ENCODE measurements at places on chromosomes 11 and 22.

- no peak for DNase-seq
Observed at GRCh38 chr11:14055936-14056335, 93.4 kb downstream of the SPON1 start.

DNA sequence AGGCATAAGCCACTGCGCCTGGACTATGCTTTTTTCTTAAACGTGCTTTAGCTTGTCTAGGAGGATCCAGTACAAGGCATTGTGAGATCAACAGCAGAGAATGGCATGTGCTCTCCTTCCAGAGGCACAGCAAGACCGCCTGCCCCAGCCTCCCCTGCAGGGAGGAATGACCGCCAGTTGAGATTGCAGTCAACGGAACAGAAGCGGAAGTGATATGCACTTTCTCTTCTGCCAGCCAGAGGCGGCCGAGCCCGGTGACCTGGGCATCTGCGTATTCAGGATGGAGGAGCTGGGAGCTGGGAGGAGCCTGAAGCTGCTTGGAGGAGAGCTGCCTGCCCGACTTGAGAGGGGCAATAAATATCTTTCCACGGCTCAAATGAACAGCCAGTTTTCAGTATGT lies 243.0 kb downstream of the CTTN start:
- DNase-seq: no peak

GRCh38 chr11:122112470-122113365 lies 3.3 kb downstream of the BLID start:
- no peak for DNase-seq

DNA sequence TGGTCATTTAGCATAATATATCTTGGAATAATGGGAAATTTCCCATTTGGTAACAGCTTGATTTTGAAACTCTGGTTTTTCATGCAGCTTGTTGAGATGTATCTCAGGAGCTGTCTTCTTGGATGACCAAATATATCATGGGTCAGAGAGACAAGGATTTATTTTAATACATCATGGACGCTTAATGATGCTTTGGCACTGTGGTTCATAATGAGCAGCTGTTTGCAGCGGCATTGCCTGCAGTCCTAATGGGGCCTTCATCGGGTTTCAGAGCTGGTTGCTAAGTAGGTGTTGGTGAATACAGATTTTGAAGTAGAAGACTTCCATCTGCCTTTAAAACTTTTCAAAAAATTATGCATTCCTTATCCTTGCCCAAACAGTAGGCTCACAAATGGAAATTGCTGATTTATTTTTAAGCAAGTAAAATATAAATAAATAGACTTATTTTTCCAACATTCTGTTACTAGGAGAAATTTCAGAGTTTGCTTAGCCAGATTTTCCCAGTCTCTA lies 389.5 kb upstream of the FAT3 start:
- DNase-seq: no peak

DNA sequence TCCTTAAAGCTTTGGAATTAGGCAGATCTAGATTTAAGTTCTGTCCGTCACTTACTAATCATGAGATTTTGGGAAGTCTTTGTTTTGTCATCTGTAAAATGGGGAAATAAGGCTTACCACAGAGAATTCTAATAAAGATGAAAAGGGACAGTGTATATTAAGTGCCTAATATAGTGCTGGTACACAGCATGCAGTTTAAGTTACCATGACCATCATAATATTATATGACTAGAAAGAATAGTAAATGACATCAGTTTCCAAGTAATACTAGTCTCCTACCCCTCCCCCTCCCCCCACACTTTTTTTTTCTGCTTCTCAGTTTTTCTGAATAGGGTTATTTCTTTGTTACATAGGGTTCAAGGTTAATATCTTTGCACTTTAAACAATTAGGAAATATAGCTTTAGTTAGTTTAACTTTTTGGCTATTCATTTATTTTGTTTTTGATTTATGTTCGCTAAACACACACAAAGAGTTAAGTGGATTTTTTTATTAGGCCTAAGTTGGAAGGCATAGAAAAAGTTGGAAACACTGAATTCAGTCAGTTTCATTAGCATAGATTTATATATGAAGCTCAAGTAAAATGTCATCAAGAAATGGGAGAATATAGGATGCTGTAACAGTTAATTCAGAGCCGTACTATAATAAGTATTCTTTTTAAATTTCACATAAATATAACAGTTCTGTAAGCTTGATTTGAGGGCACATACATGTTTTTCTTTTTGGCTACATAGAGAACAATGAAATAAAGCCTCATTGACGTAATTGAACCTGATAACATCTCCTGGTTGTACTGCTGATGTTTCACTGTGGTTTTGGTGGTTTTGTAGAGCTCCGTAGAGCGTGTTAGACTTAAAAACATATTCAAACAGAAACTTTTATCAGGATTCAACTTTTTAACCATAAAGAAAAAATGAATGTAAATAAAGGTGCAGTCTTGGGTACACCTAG lies 121.2 kb downstream of the PDE3B start:
- DNase-seq: peak; percentile 16

GRCh38 chr11:2891326-2892214 lies 6.0 kb upstream of the CDKN1C start:
- DNase-seq: no peak

DNA sequence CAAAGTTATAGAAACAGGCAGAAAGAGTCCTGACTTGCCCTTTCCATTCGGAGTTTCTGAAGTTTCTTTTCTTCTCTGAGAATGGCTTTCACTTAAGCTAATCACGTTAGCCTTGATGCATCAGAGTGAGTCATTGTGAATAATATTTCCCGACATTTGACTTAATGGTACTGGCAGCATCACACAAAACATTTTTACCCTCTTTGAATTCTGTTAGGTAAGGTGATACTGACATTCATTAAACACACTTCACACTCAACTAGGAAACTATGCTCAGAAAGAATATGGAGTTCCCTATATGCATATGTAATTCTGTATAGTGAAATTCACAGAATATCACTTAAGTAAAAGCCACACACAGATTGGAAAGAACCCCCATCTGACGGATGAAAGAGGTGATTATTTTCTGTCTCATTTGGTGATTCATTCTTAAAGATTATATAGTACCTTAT lies 120.8 kb upstream of the ARHGAP20 start:
- DNase-seq: no peak

DNA sequence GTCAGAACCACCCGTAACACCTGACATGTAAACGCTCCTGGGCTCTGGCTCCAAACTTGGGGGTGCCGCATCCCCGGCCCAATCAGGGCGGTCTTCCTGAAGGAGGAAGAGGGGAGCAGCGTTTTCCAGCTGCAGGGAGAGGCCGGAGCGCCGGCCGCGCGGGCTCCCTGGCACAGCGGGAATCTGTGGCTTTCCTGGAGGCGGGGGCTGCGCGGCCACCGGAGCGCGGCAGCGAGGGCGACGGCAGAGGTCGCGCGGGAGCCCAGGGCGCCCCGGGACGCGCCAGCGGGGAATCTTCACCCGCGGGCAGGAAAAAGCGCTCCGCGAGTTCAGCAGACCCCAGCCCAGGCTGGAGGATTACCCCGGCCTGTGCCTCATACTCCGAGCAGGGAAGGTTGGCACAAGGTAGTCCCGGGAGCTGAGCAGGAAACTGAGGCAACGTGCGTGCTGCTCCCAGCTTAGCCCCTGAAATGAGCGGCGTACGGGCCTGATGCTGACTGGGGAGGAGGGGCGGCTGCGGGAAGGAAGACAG lies 600 bp upstream of the ESAM start:
- DNase-seq: no peak

DNA sequence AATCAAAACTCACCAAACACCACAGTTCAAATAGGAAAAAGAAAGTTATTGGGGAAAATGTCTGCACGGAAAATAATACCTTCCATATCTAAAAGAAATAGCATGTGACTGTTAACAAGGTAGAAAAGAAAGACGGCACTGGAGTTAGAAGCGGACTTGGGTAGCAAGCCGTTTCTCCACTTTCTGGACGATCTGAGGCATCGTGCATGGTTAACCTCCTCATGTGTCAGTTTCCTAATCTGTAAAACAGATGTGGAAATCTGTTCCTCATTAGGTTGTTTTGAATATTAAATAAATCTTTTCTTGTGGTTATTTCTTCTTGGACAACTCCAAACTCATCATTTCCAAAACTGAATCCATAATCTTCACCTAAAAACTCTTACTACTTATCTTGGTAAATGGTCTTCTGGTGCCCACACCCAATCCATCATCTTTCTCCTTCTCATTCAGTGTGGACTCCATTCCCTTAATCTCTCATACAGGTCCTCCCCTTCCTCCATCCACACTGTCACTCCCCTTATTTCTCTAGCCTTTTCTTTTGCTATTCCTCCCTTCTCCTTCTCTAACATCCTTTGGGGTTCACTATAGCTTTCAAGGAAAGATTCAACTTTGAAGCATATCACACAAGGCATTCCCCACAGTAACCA lies 53.5 kb downstream of the VSIG10L2 start:
- DNase-seq: no peak

- DNase-seq: no peak
Observed at GRCh38 chr11:96567667-96568066, 177.9 kb downstream of the JRKL start.

- DNase-seq: no peak
Observed at GRCh38 chr11:46972343-46972742, 35.8 kb downstream of the CSTPP1 start.

GRCh38 chr22:37762389-37762836 lies 45.3 kb upstream of the GCAT start:
- DNase-seq: no peak

DNA sequence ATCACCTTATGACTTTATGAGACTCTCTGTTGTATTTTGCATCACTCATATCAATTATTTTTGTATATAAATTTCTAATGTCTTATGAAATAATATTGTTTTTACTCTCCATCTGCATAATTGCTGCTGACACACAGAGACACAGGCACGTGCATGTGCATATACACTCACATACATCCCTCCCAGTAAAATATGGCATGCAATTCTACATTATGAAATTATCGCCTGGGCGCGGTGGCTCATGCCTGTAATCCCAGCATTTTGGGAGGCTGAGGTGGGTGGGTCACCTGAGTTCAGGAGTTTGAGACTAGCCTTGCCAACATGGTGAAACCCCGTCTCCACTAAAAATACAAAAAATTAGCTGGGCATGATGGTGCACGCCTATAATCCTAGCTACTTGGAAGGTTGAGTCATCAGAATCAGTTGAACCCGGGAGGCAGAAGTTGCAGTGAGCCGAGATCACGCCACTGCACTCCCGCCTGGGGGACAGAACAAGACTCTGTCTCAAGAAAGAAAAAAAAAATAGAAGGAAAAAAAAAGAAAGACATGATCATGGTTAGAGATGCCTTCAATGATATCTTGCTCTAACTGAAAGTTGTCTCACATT lies 96.7 kb upstream of the LUZP2 start:
- DNase-seq: no peak

DNA sequence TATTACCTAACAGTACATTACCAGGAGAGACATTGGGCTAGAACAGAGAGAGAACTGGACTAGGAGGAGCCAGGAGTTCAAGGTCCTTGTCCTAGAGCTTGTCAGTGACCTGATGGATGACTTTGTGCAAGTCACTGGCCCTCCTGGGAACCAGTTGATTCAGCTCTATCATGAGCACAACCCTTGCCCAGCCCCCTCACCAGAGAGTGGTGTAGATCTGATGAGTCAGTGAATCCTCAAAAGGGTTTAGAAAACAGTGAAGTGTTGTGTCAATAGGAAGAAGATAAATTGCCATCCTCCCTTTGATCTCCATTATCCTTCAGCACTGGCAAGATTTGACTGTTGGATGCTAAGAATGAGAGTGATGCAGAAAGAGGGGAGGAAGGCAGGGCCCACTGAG lies 24.3 kb downstream of the NEU3 start:
- no peak for DNase-seq

DNA sequence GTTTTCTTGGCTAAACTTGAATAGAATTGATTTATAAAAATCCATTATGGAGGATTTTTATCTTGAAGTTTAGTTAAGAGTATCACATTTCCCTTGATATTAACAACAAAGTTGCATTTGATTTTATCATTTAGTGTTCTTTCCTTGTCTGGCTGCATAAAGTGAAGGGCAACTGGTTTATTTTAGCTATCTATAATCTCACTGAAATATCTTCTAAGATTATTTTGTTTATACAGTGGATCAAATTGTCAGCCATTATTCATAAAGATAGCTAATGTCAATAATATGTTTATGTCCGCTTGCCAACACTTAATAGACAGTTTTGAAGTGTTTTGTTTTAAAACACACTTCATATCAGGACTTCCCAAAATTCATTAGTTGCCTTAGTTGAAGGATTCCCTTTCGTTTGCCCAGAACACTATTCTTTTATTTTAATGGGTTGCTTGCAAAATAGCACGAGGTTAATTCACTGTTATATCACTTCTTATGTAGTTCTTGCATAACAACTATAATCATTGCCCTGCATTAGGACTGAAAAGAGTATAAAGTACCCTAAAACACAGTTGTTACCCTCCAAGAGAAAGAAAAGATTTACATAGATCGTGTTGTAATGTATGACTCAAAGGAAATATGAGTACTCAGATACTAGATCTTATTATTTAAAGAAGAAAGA lies 73.0 kb downstream of the MSANTD4 start:
- no peak for DNase-seq

- no peak for DNase-seq
Observed at GRCh38 chr11:18785411-18785810, 6.2 kb downstream of the PTPN5 start.

DNA sequence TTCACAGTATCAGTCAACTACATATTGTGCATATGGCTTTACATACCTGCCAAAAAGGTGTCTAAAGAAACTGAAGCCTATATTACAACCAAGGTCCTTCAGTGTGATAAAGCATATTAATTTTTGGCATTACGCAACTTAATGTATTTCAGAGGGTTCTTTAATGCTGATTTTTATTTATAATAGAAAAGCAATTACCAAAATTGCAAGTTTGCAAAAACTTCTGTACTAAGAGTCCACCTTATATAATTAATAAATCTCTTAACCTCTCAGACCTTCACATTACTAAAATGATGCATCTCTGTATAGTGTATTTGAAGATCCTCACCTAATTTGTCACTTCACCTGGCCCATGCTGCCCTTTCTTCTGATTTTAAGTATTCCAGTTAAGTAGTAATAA lies 128.6 kb downstream of the GUCY1A2 start:
- DNase-seq: no peak

DNA sequence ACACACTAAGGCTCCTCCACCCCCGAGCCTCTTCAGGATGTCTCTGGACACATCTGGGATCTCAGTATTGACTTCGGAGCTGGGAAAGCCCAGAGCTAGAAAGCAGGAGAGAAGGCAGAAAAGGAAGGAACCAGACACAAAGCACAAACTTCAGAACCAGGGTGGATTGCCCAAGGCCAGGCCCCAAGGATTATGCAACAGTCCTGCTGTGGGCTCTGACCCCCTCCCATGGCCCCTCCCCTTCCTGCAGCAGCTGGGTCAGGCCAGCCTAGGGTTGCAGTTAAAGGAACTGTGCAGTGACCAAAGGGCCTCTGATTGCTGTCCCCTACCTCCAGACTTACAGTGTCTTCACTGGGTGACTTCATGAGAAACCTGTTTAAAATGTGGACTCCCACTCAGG lies 5.3 kb downstream of the KCNE3 start:
- no peak for DNase-seq
